Fibroblast of the aortic adventitia (primary cell): ENCODE measurements at places on chromosomes 2 and 18. TPM values are rescaled to one million over a fixed set of nuclear protein-coding genes. Genes with fewer than 3 reads are reported as not detected.

DNA sequence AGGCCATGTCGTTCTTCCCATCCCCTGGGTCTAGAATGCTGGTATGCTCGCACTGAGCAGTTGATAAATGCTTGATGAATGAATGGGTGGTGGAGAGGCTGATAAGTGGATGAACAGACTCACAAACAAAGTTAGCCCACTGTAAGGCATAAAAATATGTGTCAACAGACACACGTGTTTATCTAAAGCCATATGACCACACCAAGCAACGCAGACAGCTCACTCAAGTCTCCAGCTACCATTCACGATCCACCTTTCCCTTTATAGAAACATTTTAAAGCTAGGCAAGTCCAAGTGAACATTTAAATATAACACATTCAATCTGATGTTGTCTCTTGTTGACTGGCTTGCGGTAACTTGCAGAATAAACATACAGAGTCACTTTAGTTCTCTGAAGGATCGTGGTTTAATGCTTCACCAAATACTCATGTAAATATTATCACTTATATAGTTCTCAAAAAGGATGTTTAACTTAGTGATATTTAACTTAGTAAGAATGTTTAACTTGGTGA is 105.5 kb downstream of the NOL10 start:
- no peak for DNase-seq

The PLGLB1 gene
- 1.5 and 4.9 TPM in 2 replicates for total RNA-seq

The CHRNG gene
- not detected in 2 replicates for total RNA-seq

DNA sequence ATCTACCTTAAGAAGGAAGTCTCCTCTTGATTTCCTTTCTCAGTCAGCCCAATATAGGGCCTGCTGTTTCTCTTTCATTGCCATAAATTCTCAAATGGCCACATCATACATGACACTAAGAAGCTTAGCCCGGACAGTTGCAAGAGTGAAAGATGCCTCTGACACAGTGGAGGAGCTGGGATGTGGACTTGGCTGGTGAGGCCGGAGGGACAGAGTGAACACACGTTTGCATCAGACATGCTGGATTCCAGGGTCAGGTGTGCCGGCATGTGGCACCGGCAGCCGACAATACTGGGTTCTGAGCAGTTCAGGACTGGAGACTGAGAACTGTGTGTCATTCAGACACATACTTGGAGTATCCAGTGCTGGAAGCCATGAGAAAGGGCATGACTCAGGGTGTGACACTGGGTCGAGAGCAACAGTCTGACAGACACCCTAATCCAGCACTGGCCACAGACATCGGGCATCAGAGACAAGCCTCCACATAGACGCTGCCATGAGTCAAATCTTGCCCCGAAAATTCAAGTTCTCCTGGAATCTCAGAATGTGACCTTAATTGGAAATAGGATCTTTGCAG is 31.4 kb downstream of the TIMM21 start:
- no peak for DNase-seq

The AQP12B gene
- not detected in 2 replicates for total RNA-seq

GRCh38 chr2:146130290-146130689 is 1610.4 kb upstream of the ZEB2 start:
- no peak for DNase-seq

The CDKL4 gene
- 0.90 and 10.4 TPM in 2 replicates for total RNA-seq
